Activated CD8-positive, alpha-beta memory T cell treated with anti-CD3 and anti-CD28 coated beads for 1 hour (primary cell): ENCODE measurements at places on chromosomes 16 and 17.

- no peak for DNase-seq
Observed at GRCh38 chr17:15171167-15172047, 93.7 kb downstream of the PMP22 start.

DNA sequence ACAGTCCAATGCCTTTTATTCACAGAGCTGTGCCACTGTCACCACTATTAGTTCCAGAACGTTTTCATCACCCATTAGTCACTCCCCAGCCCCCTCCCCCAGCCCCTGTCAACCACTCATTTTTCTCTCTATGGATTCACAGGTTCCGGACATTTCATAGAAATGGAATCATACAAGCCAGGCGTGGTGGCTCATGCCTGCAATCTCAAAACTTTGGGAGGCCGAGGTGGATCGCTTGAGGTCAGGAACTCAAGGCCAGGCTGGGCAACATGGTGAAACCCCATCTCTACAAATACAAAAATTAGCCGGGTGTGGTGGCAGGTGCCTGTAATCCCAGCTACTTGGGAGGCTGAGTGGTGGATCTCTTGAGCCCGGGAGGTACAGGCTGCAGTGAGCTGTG, 759 bp upstream of the PAM16 start:
- no peak for DNase-seq

- no peak for DNase-seq
Observed at GRCh38 chr17:36132421-36132831, 28.8 kb downstream of the CCL4 start.

DNA sequence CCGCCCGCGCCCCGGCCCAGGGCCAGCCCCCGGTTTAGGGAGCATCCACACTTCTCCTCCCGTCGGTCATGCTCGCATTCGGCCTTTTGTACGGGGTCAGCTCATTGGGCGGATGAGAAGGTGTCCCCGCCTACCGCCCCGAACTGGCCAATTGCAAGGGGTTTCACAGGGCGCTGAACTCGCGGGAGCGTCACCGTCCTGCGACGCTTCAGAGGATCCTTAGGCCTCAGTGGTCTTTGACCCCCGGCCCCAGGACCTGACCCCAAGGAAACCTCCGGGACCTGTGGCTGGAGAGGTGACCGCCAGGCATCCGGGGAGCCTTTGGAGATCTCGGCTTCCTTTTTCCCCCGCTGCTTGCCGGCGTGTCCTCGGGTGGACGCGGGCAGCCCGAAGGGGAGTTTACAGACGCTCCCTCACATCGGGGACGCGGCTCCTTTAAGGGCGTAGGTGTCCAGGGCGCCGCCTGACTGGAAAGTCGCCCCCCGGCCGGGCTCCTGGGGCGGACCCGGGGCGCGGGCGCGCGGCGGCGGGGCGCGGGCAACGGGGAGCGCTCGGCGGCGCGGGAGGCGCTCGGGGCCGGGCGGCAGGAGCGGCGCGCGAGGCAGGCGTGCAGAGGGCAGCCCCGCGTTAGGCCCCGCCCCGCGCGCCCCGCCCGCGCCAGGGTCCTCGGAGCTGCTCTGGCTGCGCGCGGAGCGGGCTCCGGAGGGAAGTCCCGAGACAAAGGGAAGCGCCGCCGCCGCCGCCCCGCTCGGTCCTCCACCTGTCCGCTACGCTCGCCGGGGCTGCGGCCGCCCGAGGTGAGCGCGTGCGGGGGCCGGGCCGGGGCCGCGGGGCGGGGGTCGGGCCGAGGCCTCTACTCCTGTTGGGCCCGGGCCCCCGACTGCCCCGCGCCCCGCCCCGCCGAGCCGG, at the start of gene UBE2I:
Gene UBE2I (plus strand): TSS at position 660 of the 909 bp plus-strand sequence. CDS start 4,395 bp downstream, outside the sequence.
- peak; percentile 95 for DNase-seq

GRCh38 chr16:68564382-68564985, 25.4 kb downstream of the ZFP90 start:
- no peak for DNase-seq

- DNase-seq = no peak
Observed at GRCh38 chr17:59331929-59332748, 684 bp downstream of the YPEL2 start.

GRCh38 chr17:41992576-41992975, 24.7 kb downstream of the DNAJC7 start:
- DNase-seq = no peak

- DNase-seq = no peak
Observed at GRCh38 chr16:85638695-85639409, 25.7 kb downstream of the GSE1 start.

GRCh38 chr16:6957681-6958080, 375.0 kb upstream of the RBFOX1 start:
- DNase-seq = no peak

DNA sequence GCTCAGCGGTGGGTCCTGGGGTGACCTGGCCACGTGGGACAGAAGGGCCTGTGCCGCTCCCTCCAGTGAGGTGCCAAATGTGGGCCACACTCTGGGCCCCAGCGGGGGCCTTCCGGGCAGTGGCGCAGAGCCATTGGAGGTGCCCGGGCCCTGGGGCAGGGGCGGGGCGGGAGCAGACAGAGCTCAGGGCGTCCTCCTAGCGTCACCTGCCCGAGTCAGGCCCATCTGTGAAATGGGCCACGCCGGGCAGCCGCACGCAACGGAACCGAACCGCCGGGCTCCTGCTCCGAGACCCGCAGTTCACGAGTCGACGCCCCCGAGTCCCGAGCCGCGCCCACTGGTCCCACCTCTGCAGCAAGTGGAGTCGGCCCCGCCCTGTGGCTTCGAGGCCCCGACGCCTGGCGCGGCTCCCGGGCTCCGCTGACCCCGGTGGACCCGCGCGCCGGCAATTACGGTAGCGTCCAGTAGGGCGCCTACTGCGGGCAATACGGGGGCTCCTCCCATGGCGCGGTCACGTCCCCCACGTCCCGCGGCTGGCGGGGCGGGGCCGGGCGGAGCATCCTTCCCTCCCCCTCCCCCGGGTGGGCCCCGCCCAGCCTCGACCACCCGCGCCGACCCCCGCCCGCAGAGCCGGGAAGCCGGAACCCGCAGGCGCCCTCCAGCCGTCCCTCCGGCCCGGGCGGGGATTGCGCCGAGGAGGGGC, 1.9 kb downstream of the SLC16A3 start:
- DNase-seq = no peak

- DNase-seq = no peak
Observed at GRCh38 chr17:21297597-21297996, 13.1 kb downstream of the MAP2K3 start.

DNA sequence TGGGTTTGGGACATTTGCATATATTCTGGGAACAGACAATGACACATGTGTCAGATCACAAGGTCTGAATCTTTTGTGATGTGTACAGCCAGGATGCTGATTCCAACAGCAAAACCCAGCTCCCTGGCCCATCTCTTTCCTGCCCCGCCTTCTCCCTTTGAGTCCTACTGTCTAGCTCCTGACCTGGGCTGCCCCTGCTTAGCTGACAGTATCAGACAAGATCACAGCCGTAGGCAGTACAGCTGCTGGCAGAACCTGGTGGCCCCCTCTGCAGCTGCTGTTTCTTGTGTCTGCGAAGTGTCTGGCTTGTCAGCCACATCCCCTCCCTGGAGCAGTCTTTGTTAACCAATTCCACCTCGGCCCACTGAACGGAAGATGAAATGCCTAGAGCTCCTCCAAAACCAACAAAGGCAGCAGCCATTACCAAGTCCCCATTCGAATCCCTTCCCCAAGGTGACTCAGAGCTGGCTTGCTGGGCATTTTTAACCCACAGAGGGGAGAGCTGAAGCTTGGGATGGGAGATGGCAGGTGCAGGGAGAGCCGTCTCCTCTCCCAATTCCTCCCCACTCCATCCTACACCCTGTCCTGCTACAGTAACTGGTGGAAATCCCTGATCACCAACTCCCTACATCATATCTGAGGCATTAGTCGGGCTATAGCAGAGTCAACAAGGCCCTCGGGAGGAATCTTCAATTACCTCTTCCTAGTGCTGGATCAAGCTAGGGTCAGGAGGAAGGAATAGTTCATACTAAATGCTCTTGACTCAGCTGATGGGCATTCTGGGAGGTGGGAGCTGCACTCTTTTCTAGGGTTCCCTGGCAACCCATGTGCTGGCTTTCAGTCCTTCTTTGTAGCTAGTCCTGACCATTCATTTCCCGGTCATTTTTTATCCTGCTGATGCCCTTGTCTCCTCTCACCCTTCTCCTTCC, 5.8 kb downstream of the PIPOX start:
- no peak for DNase-seq

DNA sequence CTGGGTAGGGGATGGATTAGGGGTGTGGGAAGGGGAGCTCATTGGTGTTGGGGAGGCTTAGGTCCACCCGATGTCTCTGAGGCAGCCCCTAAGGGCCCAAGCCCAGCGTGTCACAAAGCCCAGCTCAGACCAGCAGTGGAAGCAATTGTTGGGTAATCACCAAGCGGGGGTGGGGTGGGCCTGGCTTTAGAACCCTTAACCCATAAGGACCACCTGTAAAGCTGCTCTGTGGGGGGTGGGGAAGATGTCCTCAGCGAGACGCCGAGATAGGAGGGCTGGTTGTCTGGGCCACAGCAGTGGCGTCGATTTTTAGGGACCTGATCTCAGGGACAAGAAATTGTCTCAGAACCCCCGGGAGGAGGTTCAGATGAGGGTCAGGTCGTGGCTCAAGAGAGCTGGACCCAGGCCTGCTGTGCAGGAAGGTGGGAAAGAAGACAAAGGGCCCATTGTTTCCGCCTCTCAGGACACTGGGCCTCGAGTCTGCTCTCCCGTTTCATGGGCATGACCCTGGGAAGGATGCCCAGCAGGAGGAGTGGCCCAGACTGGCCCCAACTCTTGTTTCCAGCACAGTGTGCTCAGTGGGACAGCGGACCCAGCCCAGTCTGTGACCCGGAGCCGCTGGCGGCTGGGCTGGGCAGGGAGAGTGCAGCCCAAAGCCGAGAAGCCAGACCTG, 15.9 kb downstream of the ST6GALNAC2 start:
- DNase-seq = no peak

- DNase-seq = no peak
Observed at GRCh38 chr16:13103831-13104530, 202.6 kb downstream of the SHISA9 start.

- peak; percentile 36 for DNase-seq
Observed at GRCh38 chr17:68310152-68310551, 18.9 kb downstream of the ARSG start.

- no peak for DNase-seq
Observed at GRCh38 chr16:4094127-4094773, 22.0 kb downstream of the ADCY9 start.
